ENCODE measurements at places on chromosomes 16 and 17. TPM values are rescaled to one million over a fixed set of nuclear protein-coding genes. Genes with fewer than 3 reads are reported as not detected.

DNA sequence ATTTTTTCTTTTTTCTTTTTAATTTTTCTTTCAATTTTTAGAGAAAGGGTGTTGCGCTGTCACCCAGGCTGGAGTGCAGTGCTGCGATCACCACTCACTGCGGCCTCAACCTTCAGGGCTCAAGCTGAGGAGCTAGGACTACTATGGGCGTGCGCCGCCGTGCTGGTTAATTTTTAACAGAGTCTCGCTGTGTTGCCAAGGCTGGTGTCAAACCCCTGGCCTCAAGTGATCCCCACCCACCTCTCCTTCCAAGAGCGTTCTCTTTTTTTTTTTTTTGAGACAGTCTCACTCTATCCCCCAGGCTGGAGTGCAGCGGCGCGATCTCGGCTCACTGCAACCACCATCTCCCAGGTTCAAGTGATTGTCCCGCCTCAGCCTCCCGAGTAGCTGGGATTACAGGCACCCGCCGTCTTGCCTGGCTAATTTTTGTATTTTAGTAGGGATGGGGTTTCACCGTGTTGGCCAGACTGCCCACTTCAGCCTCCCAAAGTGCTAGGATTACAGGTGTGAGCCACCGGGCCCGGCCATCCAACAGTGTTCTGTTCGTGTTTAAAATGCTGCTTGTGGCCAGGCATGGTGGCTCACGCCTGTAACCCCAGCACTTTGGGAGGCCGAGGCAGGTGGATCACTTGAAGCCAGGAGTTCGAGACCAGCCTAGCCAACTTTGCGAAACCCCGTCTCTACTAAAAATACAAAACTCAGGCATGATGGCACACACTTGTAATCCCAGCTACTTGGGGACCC lies 14.5 kb upstream of the RPL13 start:
- no peak for DNase-seq

- no peak for DNase-seq
These were observed 37.2 kb upstream of the GAN start for GRCh38 chr16:81277541-81278080.

Gene NLRC3
- 21.3 TPM for total RNA-seq

DNA sequence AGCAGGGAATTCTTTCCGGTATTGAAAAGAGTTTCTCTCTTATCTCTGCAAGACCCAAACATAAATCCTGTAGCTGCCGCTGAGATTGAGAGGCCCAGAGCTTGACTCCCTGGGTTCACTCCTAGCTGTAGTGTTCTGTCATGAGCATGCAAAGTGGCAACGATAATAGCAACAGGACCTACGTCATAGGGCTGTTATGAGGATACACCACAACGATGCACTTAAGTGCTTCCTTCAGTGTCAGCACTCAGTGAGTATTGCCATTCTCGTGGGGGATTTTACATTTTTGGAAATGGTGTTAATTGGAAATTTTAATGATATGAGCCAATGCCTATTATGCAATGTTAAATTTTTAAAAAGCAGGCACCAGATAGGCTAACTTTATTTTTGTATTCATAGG lies 199.8 kb downstream of the CYLD start:
- no peak for DNase-seq

GRCh38 chr17:75617218-75617617 lies 16.0 kb upstream of the SMIM5 start:
- DNase-seq: no peak

Gene CSH1
- not detected for total RNA-seq

- no peak for DNase-seq
These were observed 136.6 kb downstream of the ENGASE start for GRCh38 chr17:79211061-79211770.

GRCh38 chr17:61967729-61968128 lies 39.9 kb upstream of the INTS2 start:
- DNase-seq: no peak

DNA sequence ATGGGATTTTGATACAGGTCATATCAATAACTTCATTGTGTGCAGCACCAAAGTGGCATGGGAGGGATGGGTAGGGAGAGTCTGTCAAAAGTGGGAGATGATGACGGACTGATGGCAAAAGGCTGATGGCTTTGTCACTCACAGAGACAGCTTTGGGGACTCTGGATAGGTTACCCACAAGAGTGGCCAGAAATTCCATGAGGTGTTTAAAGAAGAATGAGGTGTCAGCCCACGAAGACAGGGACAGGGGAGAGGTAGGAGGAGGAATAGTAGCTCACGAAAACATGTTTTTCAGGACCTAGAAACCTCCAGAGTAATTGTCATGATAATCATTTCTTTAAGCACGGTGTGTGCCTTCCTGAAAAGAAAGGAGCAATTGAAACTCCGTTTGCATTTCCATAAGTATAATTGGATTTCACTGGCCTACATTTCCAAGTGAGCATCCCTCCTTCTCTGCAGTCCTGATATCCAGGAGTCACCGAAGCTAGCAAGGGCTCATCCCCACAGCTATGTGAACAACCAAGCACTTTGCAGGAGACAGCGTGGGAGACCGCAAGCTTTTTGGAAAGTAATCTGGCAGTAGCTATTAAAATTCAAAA lies 60.0 kb downstream of the HSD17B2 start:
- DNase-seq: no peak

Gene MARCHF10
- total RNA-seq: not detected

DNA sequence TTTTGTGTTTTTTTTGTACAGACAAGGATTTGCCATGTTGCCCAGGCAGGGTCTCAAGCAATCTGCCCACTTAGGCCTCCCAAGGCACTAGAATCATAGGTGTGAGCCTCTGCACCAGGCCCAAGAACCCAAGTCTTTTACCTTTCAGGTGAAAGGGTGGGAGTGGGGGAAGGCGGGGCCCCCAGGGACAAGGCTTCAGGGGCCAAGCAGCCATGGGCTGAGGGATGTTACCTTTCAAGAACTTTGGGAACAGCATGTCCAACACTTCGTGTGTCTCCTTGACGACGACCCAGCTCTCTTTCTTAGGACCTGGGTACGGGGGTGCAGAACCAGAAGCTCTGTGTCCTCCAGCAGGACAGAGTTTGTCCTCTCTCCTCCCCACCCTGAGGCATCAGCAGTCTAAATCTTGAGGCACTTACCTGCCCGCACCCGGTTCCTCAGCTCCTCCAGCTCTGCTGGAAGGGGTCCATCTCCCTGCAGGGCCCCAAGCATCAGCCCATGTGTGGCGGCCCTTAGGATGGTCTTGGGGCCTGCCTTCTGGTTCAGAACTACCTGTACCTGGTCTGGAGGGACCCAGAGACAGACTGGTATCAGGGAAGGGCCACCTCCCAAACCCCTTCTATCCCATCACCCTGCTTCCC lies 9.0 kb downstream of the SLC5A2 start:
- DNase-seq: no peak

Gene METTL2A
- total RNA-seq: 36.5 TPM

Gene PDILT
- total RNA-seq: not detected

DNA sequence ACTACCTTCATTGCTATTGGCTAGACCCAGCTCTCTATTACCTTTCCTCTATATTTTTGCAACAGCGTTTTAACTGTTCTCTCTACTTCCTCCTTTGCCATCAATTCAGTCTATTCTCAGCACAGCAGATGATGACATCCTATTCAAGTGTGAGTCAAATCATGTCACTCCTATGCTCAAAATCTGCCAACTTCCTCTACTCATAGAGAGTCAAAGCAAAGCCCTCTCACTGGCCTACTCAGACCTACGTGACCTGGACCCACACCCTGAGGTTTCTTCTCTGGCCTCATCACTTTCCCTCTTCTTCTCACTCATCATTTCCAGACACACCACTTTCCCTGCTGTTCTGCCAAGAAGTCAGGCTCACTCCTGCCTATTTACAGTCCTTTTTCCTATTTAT lies 289.0 kb upstream of the AXIN2 start:
- no peak for DNase-seq

Gene CRYBA1
- not detected for total RNA-seq
